ENCODE measurements at places on chromosomes 7 and 10.
A peak's percentile ranks its signal among the peaks of the same experiment; 100 is the strongest.

- no peak for DNase-seq
These were observed 129.2 kb downstream of the RPS24 start for GRCh38 chr10:78162853-78163252.

GRCh38 chr10:115092555-115093285 is 445 bp upstream of the ATRNL1 start:
- no peak for DNase-seq

GRCh38 chr7:485188-486081 is 34.2 kb downstream of the PDGFA start:
- no peak for DNase-seq

GRCh38 chr10:86085686-86086085 is 280.9 kb downstream of the GRID1 start:
- no peak for DNase-seq

DNA sequence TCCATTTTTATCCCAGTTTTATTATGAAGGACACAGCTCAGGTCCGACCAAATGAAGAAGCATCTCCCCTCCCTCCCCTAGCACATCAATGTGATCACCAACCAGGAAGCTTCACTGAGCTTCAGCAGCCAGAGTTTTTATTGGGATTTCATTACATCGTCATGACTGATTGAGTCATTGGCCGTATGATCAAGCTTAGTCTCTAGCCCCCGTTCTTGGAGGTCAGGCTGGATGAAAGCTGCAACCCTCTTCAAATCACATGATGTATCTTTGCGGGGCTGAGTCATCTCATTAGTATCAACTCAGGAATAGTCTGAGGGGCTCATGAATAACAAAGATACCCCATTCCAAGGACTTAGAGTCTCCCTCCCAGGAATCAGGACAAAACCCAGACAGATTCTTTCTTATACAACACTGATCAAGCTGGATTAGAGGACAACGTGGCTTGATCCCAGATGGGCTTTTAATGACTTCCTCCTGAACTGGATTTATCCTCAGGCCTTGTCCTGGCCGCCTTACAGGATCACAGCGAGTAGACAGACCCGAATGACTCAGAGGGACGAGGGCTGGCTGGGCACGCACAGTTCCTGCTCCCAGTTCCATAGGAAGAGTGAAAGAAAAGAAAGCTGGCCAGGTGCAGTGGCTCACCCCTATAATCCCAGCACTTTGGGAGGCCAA is 14.5 kb downstream of the LIMK1 start:
- DNase-seq = peak; percentile 74

GRCh38 chr7:41039386-41039953 is 663.4 kb downstream of the INHBA start:
- no peak for DNase-seq

DNA sequence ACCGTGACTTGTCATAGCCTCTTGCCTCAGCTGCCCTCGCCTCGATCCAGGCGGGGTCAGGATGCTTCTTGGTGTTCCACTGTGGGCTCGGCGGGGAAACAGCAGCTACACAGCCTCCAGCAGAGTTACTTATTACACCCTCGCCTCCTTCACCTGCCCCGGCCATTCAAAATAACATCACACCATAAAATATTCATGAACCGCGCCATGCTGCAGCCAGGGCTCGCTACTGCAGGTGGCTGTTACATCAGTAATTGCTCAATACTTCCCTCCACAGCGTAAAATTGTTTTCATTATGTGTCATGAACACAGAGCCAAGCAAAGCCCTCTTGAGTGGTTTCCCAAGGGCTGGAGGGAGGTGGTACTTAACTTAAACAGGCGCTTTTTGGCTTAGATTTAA is 241.5 kb upstream of the SP8 start:
- DNase-seq = no peak

GRCh38 chr7:5690931-5691473 is 90.5 kb downstream of the RNF216 start:
- DNase-seq = no peak

GRCh38 chr7:31171216-31171785 is 119.2 kb downstream of the ADCYAP1R1 start:
- DNase-seq = no peak

GRCh38 chr10:91313796-91314485 is 93.5 kb downstream of the PCGF5 start:
- DNase-seq = no peak

- DNase-seq = no peak
These were observed 47.0 kb upstream of the AKR1C1 start for GRCh38 chr10:4916086-4916716.

DNA sequence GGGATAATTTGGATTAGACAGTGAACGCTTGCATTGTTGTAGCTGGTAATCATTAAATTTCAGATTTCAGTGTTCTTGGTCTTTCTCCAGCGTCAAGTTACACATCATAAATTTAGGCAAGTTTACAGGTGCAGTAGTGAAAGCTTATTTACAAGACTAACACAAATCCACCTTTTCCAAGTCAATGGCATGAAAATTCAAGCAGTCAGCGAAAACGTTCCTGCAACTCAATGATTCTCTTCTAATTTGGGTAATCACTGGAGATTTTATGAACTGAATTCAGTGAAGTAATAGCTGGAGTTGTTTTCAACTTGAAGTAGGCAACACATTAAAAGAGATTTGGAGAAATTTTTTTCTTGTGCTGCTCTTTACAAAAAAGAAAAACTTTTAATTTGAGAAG is 17.9 kb downstream of the BCAP29 start:
- DNase-seq = no peak

- no peak for DNase-seq
These were observed 572 bp downstream of the ATP5MF start for GRCh38 chr7:99465421-99465768.

DNA sequence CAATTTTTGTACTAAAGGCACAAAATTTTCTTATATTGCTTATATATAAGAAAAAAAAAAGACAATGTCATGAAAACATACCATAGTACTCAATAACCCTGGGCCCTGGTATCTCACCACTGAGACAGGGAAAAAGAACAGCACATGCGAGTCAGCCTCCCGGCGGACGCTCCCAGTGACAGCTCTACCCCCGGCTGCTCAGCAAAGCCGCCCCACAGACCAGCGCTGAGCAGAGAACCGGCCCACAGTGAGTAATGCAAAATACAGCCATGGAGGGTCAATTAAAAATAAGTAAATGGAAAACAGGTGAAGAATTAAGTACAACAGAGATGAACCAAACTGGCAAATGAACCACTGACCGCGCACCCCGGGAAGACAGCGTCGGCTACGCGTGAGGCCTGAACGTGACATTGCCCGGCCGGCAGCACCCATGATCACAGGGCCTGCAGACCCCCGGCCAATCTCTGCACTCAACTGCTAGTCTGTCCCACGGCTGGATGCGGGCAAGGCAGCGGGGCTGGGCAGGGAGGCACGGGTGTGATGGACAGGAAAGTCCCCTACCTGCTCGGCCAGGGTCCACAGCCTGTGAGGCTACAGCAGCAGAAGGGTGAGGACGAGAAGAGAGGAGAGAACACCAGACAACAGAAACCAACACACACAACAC is 175.9 kb downstream of the ZMYND11 start:
- DNase-seq = no peak

DNA sequence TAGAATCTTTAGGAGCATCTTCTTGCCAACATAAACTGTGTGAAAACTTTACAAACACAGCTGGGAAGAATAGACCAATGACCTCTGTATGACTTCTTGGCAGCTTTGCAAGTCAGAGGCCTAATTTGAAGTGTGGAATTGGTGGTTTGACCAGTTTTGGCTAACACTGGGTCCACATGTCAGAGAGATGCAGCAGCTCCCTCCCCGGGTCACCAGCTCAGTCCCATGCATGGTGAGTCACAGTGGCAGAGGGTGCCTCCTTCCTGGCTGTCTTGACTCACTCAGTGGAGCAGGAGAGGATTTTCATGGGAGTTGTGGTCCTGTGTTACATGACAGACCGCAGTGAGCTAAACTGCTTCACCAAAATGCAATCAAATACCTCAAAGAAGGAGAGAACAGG is 8.2 kb upstream of the STARD3NL start:
- DNase-seq = peak; percentile 56

GRCh38 chr10:118720685-118721538 is 33.9 kb downstream of the CACUL1 start:
- peak; percentile 50 for DNase-seq

GRCh38 chr10:101629837-101630632 is 41.9 kb downstream of the DPCD start:
- DNase-seq = no peak

DNA sequence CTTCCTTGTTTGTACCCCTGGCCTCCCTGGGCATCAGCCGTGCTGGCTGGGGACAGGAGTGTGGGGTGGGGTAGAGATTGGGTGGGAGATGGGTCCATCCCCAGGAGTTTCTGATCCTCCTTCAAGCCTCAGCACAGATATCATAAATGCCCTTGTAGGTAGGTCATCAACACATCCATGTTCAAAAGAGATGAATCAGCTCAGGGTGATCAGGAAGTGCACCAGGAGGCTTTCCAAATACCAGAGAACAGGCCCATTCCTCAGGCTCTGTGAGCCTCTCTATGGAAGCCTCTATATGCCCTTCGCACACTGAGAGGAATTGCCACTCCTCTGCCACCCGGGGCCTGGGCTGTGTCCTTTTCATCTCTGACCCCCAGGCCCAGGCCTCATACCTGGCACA is 31.9 kb upstream of the ADCYAP1R1 start:
- DNase-seq = no peak

DNA sequence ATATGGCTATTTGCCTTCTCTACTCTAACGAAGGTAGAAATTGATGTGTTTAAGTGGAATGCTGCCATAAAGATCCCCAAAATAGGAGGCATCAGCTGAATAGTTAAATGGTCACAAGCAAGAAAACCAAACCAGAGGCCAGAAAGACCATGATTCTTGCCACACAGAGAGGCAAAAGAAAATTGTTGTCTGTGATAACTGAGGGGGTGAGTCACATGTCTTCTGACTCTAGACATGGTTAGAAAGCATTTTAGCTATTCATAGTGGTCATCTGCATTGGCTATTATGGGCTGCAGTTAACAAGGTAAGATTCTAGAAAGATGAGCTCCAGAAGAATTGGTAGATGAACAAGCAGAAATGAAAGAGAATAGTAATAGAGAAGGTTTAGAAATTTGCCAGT is 361.4 kb upstream of the NPSR1 start:
- no peak for DNase-seq

- no peak for DNase-seq
These were observed 22.6 kb downstream of the CSGALNACT2 start for GRCh38 chr10:43160921-43161255.

GRCh38 chr10:101354328-101355071 is 535 bp downstream of the BTRC start:
- DNase-seq = no peak

GRCh38 chr7:129886167-129886817 is 66.5 kb downstream of the UBE2H start:
- no peak for DNase-seq
